Dermis lymphatic vessel endothelial cell (primary cell): ENCODE measurements at places on chromosomes 7 and 10. TPM values are rescaled to one million over a fixed set of nuclear protein-coding genes. Genes with fewer than 3 reads are reported as not detected.

The GNAT3 gene
- total RNA-seq = not detected in 2 replicates

The DYDC2 gene
- not detected in 2 replicates for total RNA-seq

The OR2A42 gene
- total RNA-seq = not detected in 2 replicates

The GIMAP5 gene
- total RNA-seq = 420 and 509 TPM in 2 replicates
